PC-9 (cell line): ENCODE measurements at places on chromosomes 5 and 9. TPM values are rescaled to one million over a fixed set of nuclear protein-coding genes. Genes with fewer than 3 reads are reported as not detected.

- H3K27ac ChIP-seq, result no peak overlapping the region
- DNase-seq, result no peak
- H3K4me1 ChIP-seq, result no peaks in the 10 kb centered on the region
- H3K36me3 ChIP-seq, result peaks cover 6% of the 10 kb centered on the region
- H3K27me3 ChIP-seq, result no peaks in the 10 kb centered on the region
Measured at GRCh38 chr5:5188376-5189050, 48.4 kb downstream of the ADAMTS16 start.

Gene FOXD4L6
- 0.20 TPM in 1 of 2 replicates, not detected in the other for total RNA-seq

Gene FOXD4
- not detected in 2 replicates for total RNA-seq

DNA sequence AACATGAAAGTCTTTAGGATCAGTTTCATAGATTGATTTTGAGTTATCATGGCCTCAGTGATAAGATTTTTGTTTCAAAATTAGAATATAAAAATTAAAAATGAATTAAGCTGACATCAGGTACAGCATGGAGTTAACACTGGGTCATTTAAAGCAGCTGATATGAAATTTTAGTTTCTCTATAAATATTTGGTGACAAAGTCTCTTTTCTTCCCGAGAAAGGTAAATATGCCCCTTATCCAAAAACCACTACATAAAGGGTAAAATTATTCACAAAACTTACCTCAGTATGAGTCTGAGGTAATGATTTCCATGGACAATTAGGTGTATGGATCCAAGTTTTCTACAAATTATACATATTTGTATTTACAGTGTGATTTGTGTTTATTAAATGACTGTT lies 121.5 kb upstream of the PJA2 start:
- no peak overlapping the region for H3K27ac ChIP-seq
- H3K27me3 ChIP-seq, result no peaks in the 10 kb centered on the region
- H3K4me3 ChIP-seq, result no peak overlapping the region
- no peak for DNase-seq
- H3K36me3 ChIP-seq, result no peaks in the 10 kb centered on the region
- H3K4me1 ChIP-seq, result no peaks in the 10 kb centered on the region

Gene EQTN
- not detected in 2 replicates for total RNA-seq

DNA sequence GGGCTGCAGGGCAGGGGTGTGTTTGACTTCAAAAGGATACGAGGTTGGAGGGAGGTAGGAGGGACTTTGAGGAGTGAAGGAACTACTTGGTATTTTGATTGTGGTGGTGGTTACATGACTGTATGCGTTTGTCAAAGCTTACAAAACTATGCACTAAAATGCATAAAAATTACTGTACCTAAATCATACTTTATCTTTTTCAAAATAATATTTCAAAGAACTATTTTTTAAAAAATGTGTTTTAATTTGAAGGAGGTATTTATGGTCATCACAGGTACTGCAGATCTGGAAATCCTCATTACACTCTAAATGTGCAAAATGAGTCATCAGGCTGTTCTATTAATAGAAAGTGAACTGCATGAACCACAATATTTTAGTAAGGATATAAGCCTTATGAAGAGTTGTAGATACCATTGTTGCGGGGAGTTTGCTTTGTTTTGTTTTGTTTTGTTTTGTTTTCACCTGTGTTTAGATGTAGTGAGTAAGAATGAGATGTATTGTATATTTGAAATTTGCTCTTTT lies 116.9 kb downstream of the ARRDC3 start:
- 0 out of 2 replicates have a peak overlapping the region, but pooled peaks have one; percentile 4 for H3K27ac ChIP-seq
- no peaks in the 10 kb centered on the region for H3K36me3 ChIP-seq
- H3K4me1 ChIP-seq, result peaks cover 14% of the 10 kb centered on the region
- H3K27me3 ChIP-seq, result no peaks in the 10 kb centered on the region
- DNase-seq, result peak; percentile 76

Gene DMRT3
- total RNA-seq, result not detected in 2 replicates

- H3K27me3 ChIP-seq, result no peaks in the 10 kb centered on the region
- DNase-seq, result no peak
- 0 out of 2 replicates have a peak, but pooled peaks cover 5% of the 10 kb centered on the region for H3K36me3 ChIP-seq
- no peak overlapping the region for H3K27ac ChIP-seq
Measured at GRCh38 chr5:171898386-171898785, 108.1 kb downstream of the FBXW11 start.
